Activated CD4-positive, alpha-beta memory T cell treated with anti-CD3 and anti-CD28 coated beads, Interleukin-2, amount 10 ng/mL, durations not matched to agents 7 days and 5 days (primary cell): ENCODE measurements at places on chromosomes 16 and 17.

GRCh38 chr16:30567160-30567990, 4.1 kb downstream of the ZNF688 start:
- DNase-seq, result peak; percentile 55

GRCh38 chr17:39894681-39895376, 23.6 kb downstream of the GSDMB start:
- DNase-seq, result no peak

DNA sequence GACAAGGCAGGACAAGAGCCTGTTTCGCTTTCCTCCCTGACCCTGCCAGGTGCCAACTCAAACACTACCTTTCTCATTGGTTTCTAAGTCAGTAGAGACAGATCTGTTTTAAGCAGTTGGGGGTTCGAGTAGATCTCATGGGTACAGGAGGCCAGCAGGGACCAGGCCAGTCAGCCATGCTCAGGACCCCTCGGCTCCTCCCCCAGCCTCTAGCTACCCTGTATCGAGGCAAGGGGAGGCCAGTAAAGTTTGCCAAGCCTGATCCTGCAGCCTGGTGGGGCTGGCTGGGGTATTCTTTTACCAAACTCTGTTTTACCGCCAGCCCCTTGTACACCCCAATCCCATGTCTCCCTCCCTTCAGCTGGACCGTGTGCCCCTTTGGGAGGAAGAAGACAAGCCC, 26.6 kb downstream of the OR1D5 start:
- no peak for DNase-seq

DNA sequence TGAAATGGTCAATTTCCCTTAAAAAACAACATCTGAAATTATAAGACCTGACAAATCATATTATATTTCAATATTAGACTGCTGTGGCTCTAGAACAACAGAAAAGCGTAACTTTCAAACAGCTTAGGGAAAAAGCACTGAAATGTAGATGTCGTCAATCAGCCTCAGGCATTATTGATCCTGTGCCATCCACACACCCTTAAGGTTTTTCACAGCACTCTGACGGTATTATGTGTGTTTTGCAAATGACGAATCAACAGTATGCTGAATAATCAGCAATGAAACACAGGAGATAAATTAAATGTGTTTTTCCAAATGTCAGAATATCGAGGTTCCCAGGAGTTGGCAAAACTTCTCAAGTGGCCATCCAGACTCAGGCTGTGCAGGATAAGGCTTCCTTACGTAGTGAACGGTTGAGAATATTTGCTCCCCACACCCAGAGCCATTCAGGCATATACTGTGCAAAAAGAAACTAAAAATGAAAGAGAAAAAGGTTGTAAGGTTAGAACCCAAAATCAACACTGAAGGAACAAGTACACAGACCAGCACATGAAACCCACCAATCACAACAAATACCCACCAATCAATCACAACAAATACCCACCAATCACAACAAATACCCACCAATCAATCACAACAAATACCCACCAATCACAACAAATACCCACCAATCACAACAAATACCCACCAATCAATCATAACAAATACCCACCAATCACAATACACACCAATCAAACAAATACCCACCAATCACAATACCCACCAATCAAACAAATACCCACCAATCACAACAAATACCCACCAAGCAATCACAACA, 7.7 kb upstream of the MBTPS1 start:
- no peak for DNase-seq

DNA sequence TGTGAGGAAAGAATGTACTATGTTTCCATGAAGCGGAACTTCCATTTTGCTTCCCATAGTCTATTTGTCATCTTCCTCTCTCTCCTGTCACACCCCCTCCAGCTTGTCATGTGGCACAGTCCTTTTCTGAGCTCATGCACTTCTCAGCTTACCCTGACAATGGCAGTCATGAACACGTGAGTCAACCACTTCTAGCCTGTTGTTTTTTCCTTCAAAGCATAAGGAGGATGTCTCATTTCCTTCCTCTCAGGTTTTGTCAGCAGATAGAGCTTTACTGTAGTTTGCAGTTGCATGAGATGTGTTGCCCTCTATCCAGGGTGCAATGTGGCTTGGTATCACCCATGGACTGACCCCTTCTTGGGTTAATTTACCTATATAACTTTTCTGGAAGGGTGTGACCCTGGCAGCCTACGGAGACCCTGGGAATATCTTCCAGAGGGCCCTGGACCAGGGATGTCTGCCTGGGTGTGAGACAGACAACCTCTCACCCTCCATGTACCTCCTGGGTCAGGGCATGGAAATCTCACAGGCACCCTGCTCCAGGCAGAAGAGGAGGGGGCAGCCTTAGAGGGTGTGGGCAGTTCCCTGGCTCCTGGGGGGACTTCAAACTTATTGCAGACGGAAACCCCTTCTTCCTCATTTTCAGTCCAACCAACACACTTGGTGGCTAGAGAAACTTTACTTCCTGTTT, 4.0 kb upstream of the ZNF267 start:
- DNase-seq, result peak; percentile 85
